ENCODE measurements at places on chromosomes 3 and 15. TPM values are rescaled to one million over a fixed set of nuclear protein-coding genes. Genes with fewer than 3 reads are reported as not detected.

TJP1 gene
- 0.24 TPM for total RNA-seq

HIGD2B gene
- total RNA-seq, result 0.18 TPM

LAMB2 gene
- 2.0 TPM for total RNA-seq

FRMD5 gene
- 0.13 TPM for total RNA-seq

PRC1 gene
- 18.8 TPM for total RNA-seq

MAGEL2 gene
- not detected for total RNA-seq

CYP8B1 gene
- 0.05 TPM for total RNA-seq

All from activated T-cell treated with anti-CD3 and anti-CD28 coated beads, Interleukin-2, amount 50 U/mL, for 4 hours (primary cell).